ENCODE measurements at places on chromosomes 2 and 18. TPM values are rescaled to one million over a fixed set of nuclear protein-coding genes. Genes with fewer than 3 reads are reported as not detected.

- no peak for DNase-seq
Observed at GRCh38 chr2:241816431-241817121, 7.6 kb downstream of the NEU4 start.

- no peak for DNase-seq
Observed at GRCh38 chr2:213766465-213766901, 482.2 kb downstream of the SPAG16 start.

DNA sequence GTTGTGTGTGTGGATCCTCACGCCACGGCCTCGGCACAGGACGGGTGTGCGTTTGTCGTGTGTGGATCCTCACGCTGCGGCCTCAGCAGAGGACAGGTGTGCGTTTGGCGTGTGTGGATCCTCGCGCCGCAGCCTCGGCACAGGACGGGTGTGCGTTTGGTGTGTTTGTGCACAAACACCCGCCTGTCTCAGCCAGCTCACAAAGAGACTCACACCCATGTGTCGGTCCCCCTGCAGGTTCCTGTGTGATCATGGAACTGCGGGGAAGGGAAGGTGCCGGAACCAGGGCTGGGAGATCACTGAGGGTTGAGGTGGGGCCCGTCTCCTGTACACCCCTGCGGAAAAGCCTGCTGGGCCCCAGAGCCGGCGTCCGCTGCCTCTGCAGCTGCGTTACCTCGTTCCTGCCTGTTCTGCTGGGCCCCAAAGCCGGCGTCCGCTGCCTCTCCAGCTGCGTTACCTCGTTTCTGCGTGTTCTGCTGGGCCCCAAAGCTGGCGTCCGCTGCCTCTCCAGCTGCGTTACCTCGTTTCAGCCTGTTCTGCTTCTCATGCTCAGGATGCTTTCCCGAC is 53.6 kb downstream of the CTDP1 start:
- DNase-seq: no peak

GRCh38 chr2:38301340-38301968 is 75.6 kb downstream of the ATL2 start:
- no peak for DNase-seq

DNA sequence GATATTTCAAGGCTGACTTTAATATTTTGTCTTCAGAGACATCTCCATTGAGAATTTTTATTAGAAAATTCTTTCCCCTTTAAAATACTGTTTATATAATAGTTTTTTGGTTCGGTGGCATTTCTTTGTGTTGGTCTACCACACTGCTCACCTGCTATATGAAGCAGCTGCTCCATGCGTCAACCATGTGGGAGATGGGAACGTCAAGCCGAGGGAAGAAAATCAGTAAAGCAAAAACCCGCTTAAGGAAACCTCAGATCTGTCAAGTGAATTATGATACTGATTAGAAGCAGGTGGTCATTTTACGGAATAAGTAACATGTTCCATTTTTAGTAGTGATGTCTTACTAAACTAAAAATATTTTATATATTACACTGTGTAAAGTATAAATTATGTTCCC is 5.6 kb upstream of the TMEM17 start:
- DNase-seq: peak; percentile 65

DNA sequence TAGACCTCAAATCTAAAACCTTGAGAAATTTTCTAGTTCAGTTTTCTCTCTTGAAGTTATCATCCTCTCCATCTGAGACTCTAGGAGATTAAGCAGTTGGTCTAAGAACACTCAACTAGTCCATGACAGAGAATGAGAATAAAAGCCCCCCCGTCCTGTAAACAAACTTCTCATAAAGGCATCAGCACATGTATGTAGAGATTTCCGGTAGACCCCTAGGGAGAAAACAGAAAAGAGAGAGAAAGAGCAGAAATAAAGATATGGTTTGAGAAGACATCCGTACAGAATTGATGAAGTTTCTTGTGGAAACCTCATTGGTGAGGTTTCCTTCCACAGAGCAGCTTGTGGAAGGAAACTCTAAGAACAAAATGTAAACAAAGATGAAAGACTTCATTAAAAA is 3.2 kb upstream of the GPR155 start:
- no peak for DNase-seq

GRCh38 chr18:63264871-63265270 is 54.7 kb downstream of the BCL2 start:
- peak; percentile 42 for DNase-seq

DNA sequence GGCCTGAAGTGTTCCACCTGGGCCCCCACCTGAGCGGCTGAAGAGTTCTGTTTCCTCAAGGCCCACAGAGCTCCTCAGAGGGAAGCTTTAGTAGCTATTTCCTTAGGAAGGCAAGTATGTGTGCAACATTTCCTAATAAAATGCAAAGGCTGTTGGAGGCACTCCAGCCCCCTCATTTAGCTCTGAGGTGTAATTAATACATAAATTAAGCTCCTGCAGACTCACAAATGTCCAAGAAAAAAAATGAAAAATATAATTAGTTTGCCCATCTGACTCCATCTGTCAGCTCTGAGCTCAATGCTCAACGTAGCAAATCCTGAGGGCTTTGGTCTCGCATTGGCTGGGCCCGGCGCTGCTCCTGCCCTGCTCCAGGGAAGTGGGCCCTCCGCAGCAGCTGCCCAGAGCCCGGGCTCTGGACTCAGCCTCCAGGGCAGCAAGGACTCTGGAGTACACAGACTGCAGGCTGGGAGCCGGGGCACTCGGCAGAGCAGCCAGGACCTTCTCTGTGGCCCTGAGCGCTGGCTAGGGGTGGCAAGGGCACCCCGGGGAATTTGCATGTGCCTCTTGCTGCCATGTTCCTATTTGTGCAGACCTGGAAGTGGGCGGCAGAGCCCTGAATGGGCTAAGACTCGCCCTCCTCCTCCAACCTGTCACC is 23.4 kb upstream of the C1QL2 start:
- no peak for DNase-seq

- DNase-seq: no peak
Observed at GRCh38 chr18:45168866-45169600, 446.2 kb upstream of the SLC14A2 start.

GRCh38 chr2:28300485-28301341 is 91.9 kb upstream of the FOSL2 start:
- DNase-seq: peak; percentile 39

DNA sequence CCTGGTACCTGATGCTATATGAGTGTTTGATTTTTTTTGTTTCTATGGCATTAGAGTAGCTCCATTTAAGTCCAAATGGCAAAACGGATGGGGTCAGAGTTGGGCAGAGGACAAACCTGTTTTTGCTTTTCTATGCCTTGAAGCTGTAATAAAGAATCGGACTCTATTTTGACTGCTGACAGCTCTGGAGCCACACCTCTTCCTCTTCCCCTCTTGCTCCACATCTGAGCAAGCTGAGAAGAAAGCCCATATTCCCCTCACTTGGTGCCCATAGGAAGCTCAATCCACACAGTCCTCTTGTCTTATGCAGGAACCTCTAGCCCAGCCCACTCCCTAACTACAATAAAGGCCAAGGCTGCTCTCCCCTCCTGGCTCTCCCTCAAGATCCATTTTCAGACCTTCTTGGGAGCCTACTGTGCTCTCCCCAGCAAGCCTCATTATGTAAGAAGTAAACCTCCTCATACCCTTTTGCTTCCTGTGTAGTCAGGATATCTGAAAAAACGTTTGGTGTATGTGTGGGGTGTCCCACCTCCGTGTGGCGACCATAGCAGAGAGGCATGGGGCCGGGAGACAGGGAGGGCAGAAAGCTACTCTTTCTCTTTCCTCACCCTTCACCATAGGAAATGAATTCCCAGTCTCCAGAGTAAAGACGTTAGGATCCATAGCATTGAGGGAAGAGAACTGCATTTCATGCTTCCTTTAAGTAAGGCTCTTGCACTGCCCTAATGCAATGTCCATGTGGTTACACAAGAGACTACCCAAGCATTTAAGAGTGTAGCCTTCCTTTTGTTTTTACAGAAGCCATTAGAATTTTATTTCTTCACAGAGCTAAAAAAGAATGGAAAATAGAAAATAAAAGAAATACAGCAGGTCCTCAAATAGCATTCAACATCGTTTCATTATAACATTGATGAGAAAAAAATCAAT is 41.9 kb upstream of the RAPGEF4 start:
- DNase-seq: no peak

DNA sequence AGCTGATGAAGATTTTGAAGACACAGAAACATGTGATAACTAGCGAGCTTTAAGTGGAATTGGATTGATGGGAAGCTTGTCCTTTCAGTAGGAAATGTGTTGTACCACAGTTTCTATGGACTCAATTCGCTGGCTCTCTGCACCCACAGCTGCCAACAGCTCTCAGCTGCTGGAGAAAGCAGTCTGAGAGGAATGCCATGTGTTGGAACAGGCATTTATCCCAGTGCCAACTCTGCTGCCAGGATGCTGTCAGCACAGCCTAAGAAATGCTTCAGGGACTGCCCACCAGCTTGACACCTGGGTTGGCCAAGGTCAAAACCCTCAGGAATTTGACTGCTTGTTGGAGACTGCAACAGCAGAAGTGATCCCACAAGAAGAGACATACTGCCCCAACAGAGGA is 193.0 kb upstream of the THSD7B start:
- DNase-seq: no peak

DNA sequence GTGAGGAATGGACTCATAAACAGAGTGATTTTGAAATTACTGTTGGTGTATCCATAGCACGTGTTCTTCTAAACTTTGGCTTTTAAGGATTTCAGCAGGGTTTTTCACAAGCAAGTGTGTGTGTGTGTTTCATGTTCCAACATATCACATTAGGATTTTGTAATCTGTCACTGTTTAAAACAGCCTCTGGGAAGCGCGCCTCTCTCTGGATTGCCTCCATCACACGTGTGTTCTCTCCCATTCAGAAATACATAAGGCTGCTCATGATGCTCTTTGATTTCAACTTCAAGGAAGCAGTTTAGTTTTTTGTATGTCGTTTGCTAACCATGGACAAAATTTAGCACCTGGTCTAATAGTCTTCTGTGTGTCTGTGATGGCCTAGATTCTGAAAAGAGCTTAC is 370.4 kb downstream of the MTX2 start:
- DNase-seq: no peak

DNA sequence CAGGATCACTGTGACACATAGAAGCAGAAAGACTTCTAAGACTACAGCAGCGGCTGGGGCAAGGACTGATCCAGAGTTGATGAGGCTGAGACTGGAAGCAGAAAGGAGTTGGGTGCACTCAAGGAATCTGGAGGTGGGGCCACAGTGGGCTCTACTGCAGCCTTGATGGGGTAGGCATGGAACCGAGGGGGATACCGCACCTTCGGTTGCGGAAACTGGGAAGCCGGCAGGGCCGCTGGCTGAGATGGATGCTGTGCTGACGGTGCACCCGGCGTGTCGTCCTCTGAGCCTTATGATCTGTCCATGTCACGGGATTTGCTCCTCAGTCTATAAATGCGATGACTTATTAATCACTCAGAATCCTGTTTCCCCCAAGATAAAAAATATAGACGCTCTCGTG is 473.5 kb upstream of the MYT1L start:
- no peak for DNase-seq

DNA sequence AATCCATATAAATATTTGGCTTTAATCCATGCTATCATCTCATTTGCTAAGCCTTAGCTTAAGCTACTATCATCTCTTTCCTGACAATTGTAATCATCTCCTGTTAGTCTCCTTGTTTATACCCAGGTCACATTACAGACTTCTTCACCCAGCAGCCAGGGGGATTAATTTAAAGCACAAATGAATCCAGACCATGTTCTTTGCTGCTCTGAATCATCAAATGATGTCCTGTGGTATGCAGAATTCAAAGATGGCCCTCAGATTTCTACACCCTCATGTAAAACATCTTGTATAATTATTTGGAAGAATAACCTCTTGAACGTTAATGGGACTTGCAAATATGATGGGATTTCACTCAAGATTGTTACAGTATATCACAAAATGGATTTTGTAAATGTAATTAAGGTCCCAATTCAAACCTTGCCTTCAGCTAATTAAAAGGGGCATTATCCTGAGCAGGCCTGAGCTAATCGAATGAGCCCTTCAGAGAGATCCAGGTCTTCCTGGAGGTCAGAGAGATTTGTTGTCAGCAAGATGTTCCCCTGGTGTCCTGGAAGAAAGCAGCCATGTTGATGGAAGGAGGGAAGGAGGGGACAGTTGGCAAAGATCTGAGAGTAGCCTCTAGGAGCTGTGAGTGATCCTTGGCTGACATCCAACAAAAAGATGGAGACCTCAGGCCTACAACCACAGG is 241.1 kb upstream of the MMADHC start:
- DNase-seq: no peak

GRCh38 chr2:15935189-15935588 is 5.2 kb upstream of the MYCN start:
- no peak for DNase-seq

- DNase-seq: no peak
Observed at GRCh38 chr2:60370814-60371213, 182.6 kb downstream of the BCL11A start.

DNA sequence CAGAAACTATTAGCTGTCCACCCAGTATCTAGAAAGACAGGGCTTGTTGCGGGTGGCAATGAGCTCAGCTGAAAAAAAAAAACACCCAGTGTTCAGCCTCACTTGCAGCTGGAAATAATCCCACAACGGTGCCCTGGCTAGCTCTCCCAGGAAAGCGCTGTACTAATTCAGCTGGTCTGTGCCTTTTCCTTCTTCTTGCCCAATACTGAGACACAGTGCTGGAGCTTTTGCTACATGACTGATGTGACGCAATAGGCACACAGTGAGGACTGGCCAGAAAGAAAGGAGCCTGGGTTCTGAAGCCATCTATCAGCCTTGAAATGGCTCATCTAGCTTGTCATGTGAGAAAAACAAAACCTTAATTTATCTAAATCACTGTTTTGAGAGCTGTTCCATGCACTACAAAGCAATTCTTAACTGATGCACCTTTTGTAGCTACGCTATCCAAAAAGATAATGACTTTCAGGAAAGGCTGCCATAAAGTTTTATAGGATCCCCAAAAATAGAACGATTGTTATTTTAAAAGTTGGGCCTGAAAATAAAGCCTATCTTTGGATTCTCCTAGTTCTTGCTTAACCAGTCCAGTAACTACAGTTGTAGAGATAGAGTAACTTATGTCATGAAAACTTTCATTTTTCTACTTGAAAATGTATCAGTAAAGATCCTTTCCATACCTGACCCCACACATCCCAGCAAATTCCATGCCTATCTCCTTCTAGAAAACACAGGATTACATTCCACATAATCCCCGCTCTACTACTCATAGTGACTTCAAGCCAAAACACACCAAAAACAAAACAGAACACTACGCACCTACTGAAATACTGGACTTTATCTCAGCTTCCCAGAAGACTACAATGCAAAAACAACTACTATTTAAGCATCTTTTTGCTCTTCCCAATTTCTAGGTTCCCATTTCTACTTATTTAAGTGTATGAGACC is 15.9 kb downstream of the KIDINS220 start:
- peak; percentile 8 for DNase-seq

- no peak for DNase-seq
Observed at GRCh38 chr2:6937582-6937981, 20.4 kb downstream of the RNF144A start.

- no peak for DNase-seq
Observed at GRCh38 chr2:23485841-23486683, 101.1 kb downstream of the KLHL29 start.

GRCh38 chr2:200765139-200765951 is 46.4 kb upstream of the BZW1 start:
- peak; percentile 76 for DNase-seq

NBAS gene
- 49.3 TPM for total RNA-seq

PCARE gene
- 0.32 TPM for total RNA-seq

SOX11 gene
- 24.0 TPM for total RNA-seq

INHBB gene
- 0.27 TPM for total RNA-seq

NEU2 gene
- total RNA-seq: not detected

SPAST gene
- total RNA-seq: 26.5 TPM

ANKRD30BL gene
- not detected for total RNA-seq

PLGLB2 gene
- total RNA-seq: 5.3 TPM

FARSB gene
- total RNA-seq: 34.3 TPM

TNS1 gene
- 106 TPM for total RNA-seq

WNT6 gene
- 0.37 TPM for total RNA-seq
